ENCODE measurements at places on chromosomes 1 and 21. TPM values are rescaled to one million over a fixed set of nuclear protein-coding genes. Genes with fewer than 3 reads are reported as not detected.
A peak's percentile ranks its signal among the peaks of the same experiment; 100 is the strongest.

The LCE3E gene
- total RNA-seq: 10.0 TPM

The TINAGL1 gene
- total RNA-seq: 46.4 TPM

The PCAT6 gene
- total RNA-seq: 0.57 TPM

The IL12RB2 gene
- total RNA-seq: 1.3 TPM

The ACTL8 gene
- total RNA-seq: 0.19 TPM

The TDRD10 gene
- total RNA-seq: 0.26 TPM

The IL24 gene
- not detected for total RNA-seq

- DNase-seq: no peak
- no peaks in the 10 kb centered on the region for H3K27me3 ChIP-seq
- H3K27ac ChIP-seq: no peak overlapping the region
- H3K4me3 ChIP-seq: no peak overlapping the region
- no peaks in the 10 kb centered on the region for H3K36me3 ChIP-seq
- no peaks in the 10 kb centered on the region for H3K4me1 ChIP-seq
These were observed 117.1 kb upstream of the DUSP10 start for GRCh38 chr1:221858818-221859611.

GRCh38 chr1:85027242-85027983 is 20.9 kb downstream of the MCOLN3 start:
- H3K36me3 ChIP-seq: no peaks in the 10 kb centered on the region
- no peak for DNase-seq
- no peak overlapping the region for H3K4me3 ChIP-seq
- H3K27me3 ChIP-seq: no peaks in the 10 kb centered on the region

GRCh38 chr1:216095400-216095799 is 327.8 kb downstream of the USH2A start:
- H3K4me3 ChIP-seq: no peak overlapping the region
- H3K4me1 ChIP-seq: no peaks in the 10 kb centered on the region
- H3K36me3 ChIP-seq: no peaks in the 10 kb centered on the region
- no peak overlapping the region for H3K27ac ChIP-seq

GRCh38 chr1:7539769-7540175 is 231.3 kb upstream of the VAMP3 start:
- no peak overlapping the region for H3K4me3 ChIP-seq
- H3K36me3 ChIP-seq: no peaks in the 10 kb centered on the region
- H3K27ac ChIP-seq: no peak overlapping the region
- no peak for DNase-seq

- no peak overlapping the region for H3K4me3 ChIP-seq
- no peaks in the 10 kb centered on the region for H3K27me3 ChIP-seq
- H3K4me1 ChIP-seq: peaks cover 63% of the 10 kb centered on the region
- DNase-seq: no peak
- peak overlapping the region; percentile 75 for H3K27ac ChIP-seq
These were observed 9.8 kb downstream of the CBR1 start for GRCh38 chr21:36079671-36080070.

DNA sequence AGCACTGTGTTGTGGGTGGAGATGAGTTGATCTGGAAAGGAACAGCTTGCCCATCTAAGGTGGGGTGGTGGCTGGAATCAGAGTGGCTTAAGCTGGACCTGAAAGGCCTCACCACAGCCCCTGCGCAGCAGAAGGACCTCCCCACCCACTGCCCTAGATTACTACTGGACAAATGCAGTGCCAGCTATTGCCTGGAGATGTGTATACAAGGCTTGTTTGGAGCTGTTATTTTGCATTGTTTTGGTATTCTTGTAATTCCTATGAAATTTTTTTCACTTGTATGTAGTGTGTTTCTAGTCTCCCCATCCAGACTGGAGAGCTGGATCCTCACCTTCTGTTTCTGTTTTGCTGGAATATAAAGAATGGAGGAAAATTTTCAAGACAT is 1.3 kb upstream of the SLC30A1 start:
- H3K4me1 ChIP-seq: peaks cover 19% of the 10 kb centered on the region
- DNase-seq: no peak
- H3K36me3 ChIP-seq: peaks cover 8% of the 10 kb centered on the region
- H3K27me3 ChIP-seq: no peaks in the 10 kb centered on the region

GRCh38 chr1:54248966-54249365 is 49.0 kb downstream of the MRPL37 start:
- peaks cover 11% of the 10 kb centered on the region for H3K4me1 ChIP-seq
- no peak for DNase-seq
- no peak overlapping the region for H3K27ac ChIP-seq
- peaks cover 16% of the 10 kb centered on the region for H3K36me3 ChIP-seq
- no peak overlapping the region for H3K4me3 ChIP-seq

GRCh38 chr1:17789926-17790325 is 34.8 kb downstream of the ACTL8 start:
- H3K4me3 ChIP-seq: no peak overlapping the region
- H3K36me3 ChIP-seq: no peaks in the 10 kb centered on the region
- H3K27me3 ChIP-seq: no peaks in the 10 kb centered on the region
- no peak for DNase-seq
- no peaks in the 10 kb centered on the region for H3K4me1 ChIP-seq

GRCh38 chr1:228996281-228996680 is 261.0 kb downstream of the RHOU start:
- no peaks in the 10 kb centered on the region for H3K27me3 ChIP-seq
- no peaks in the 10 kb centered on the region for H3K4me1 ChIP-seq
- H3K27ac ChIP-seq: no peak overlapping the region
- no peak overlapping the region for H3K4me3 ChIP-seq

- H3K4me3 ChIP-seq: no peak overlapping the region
- no peak overlapping the region for H3K27ac ChIP-seq
- H3K27me3 ChIP-seq: no peaks in the 10 kb centered on the region
- no peaks in the 10 kb centered on the region for H3K4me1 ChIP-seq
- DNase-seq: no peak
These were observed 6.6 kb downstream of the CLSPN start for GRCh38 chr1:35763201-35763600.

DNA sequence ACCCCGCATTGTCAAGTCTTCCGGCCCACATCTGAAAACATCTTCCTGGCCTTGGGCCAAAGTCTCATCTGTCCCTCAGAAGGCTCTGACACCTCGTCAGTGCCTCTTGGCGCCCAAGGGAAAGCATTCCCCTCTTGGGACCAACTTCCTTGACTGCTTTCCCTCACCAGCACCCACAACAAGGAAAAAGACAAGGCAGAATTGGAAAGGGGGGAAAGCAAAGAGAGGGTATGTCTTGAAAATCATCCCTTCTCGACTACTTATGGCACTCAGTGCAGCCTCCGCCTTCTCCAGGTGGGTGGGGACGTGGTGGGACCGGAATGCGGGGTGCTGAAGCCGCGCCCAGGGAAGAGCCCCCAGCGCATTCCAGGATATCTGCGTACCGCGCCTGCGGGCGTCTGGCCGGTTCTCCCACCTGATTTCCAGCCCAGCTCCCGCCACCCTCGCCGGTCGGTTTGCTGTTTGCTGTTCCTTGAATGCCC is 554 bp upstream of the SLC39A1 start:
- H3K4me1 ChIP-seq: peaks cover 45% of the 10 kb centered on the region
- no peak for DNase-seq
- H3K27ac ChIP-seq: peak overlapping the region; percentile 94
- H3K4me3 ChIP-seq: peak overlapping the region; percentile 60
- H3K36me3 ChIP-seq: peaks cover 8% of the 10 kb centered on the region

DNA sequence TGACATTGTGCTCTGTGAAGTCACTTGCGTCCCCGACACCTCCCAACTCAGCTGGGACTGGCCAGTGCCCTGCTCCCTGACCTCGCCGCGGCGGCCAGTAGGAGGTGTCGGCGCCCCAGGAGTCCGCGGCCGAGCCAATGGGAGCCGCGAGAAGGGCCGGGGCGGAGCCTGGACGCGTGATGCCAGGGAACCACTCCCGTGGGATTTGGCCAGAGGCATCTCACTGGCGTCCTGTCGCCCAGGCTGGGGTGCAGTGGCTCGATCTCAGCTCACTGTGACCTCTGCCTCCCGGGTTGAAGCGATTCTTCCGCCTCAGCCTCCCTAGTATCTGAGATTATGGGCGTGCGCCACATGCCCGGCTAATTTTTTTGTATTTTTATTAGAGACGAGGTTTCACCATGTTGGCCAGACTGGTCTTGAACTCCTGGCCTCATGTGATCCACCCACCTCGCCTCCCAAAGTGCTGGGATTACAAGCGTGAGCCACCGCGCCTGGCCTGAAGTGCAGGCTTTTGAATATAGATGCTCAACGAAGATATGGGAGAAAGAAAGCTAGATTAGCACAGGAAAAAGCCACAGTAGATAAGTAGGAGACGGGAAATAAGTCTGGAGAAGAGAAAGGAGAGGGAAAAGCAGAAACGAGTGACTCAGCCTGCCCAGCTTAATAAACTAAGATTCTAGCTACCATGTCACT is 38.0 kb downstream of the ZBTB8OS start:
- H3K36me3 ChIP-seq: no peaks in the 10 kb centered on the region
- no peaks in the 10 kb centered on the region for H3K27me3 ChIP-seq
- H3K27ac ChIP-seq: peak overlapping the region; percentile 33
- H3K4me3 ChIP-seq: peak overlapping the region; percentile 48
- peaks cover 14% of the 10 kb centered on the region for H3K4me1 ChIP-seq
- DNase-seq: peak; percentile 16

DNA sequence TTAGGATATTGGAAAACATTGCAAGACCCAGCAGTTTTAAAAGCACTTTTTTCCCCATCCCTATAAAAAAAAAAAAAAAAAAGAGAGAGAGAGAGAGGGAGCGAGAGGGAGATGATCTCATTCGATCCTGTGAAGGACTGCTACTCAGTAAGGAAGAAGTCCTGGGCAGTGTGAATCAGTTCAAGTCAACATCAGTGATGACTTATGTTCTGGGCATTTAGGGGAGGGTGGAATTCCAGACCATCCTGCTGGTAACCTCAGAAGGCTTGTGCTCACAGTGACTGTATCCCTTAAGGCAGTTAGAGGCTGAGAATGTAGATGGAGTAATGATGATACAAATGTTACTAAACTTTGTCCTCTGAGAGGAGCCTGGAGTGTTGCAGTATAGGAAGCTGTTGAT is 151.4 kb downstream of the TGFB2 start:
- no peak overlapping the region for H3K27ac ChIP-seq
- H3K27me3 ChIP-seq: no peaks in the 10 kb centered on the region
- no peak for DNase-seq
- no peak overlapping the region for H3K4me3 ChIP-seq

- no peaks in the 10 kb centered on the region for H3K4me1 ChIP-seq
- no peaks in the 10 kb centered on the region for H3K27me3 ChIP-seq
- H3K27ac ChIP-seq: no peak overlapping the region
- H3K36me3 ChIP-seq: no peaks in the 10 kb centered on the region
These were observed 15.8 kb downstream of the CD1D start for GRCh38 chr1:158196461-158196860.

GRCh38 chr1:35030338-35030737 is 1.4 kb downstream of the ZMYM6 start:
- H3K27ac ChIP-seq: peak overlapping the region; percentile 92
- H3K4me1 ChIP-seq: peaks cover 36% of the 10 kb centered on the region
- no peak for DNase-seq
- peak overlapping the region; percentile 75 for H3K4me3 ChIP-seq

Measured in esophagus squamous epithelium (tissue), 5 donors.